Midbrain (tissue), 1 donor: ENCODE measurements at places on chromosomes 2 and 18.
A peak's percentile ranks its signal among the peaks of the same experiment; 100 is the strongest.

DNA sequence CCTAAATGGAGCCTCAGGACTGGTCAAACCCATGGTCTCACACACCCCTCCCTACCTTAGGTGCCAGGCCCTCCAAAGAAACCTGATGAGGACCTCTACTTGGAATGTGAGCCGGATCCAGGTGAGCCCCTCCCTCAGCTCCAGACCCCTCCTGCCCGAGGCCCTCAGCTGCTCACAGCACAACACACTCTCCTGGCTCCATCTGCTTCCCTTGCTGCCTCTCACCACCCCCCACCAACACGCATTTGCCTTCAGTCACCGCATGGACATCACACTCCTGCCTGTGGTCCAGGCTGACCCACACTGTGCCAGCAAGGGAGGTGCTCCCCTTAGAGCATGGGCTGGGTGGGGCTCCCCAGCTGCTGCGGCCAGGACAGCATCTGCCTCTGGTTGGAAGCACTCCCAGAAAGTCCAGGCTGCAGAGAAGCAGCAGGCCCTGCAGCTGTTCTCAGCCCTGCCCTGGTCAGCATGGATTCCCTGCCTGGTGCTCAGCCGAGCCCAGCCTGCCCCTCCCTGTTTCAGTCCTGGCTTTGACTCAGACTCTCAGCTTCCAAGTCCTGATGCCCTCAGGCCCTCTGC is 15.1 kb downstream of the SH2D6 start:
- DNase-seq: peak; percentile 90

- no peak for DNase-seq
Observed at GRCh38 chr2:145000376-145000775, 480.5 kb upstream of the ZEB2 start.

GRCh38 chr2:28348149-28348567 is 44.5 kb upstream of the FOSL2 start:
- DNase-seq: no peak

DNA sequence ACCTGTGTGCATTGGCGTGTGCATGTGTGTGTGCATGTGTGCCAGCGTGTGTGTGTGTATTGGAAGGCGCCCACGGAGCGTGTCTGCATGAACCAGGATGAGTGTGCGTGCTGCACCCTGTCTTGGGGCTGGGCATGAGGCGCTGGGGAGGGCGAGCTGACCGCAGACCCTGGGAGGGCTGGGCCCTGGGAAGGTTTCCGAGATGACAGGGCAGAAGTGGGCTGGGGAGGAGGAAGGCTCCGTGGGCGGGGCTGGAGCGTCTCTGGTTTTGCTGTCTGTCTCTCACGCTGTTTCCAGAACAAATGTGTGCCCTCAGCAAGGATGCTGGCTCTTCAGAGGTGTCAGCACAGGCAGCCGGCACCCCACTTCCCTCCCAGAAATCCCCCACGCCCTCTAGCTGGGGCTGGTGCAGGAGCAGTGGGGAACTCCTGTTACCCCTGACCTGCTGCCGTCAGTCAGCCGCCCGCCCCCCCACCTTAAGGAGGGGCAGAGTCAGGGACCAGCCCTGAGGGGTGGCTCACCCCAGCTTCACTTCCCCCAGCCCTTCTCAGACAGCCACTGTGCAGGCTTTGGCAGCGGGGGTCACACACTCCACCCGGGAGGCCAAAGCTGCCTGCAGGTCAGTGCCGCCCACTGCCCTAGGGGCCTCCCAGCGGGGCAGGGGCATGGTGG is at the start of gene GPR35:
TSS of gene GPR35 (plus strand) at position 531 of the 672 bp plus-strand sequence. CDS start 4,473 bp downstream, outside the sequence.
- DNase-seq: no peak

DNA sequence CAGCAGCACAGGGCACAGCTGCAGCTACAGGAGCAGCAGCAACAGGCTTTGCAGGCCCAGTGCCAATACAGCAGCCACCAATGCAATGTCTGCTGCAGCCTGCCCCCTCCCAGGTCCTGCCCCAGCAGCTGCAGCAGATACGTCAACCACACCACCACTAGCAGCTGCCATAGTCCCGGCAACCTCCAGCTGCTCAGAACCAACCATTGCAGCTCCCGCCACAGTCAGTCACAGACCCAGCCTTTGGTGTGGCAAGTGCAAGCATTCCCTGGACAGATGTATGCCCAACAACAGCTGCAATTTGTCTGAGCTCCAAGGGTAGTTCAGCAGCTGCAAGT is 53.3 kb upstream of the TUBA3E start:
- no peak for DNase-seq

DNA sequence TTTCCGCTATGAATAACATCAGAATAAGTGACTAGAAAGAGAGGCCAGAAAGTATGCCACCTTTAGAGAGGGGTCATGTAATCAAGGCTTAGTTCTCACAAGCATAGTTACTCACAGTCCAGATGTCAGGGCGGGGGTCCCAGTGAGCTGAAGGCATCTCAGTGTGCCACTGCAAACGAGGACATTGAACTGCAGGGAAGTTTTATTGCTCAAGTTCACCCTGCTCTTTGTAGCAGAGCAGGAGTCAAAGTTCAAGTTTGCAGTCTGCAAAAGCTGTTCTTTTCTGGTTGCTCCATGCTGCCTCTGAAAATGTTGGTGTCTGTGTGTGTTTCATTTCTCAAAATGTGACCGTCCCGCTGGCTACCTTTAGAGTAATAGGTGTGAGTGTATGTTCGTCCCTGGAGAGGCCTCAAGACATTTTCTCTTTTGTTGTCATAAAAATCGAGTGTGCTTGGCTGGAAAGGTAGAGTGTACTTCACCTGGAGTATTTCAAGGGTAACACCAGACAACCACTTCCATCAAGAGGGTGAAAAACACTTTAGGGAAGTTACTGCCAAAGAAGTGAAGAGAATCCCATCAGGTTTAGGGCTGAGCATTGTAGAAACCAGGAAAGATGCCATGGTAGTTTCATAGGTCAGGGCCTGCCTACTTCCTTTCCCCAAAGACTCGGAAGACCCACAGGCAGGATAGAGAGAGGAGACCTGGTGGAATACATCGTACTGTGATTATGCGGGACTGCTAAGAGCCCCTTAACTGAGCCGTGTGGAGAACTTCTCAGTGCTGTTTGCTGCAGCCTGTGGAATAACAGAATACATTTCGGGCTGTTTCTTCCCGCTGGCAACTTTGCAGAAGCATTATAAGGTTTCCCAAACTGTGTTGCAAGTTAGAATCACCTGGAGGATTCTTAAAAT is 89.9 kb downstream of the LYPD6 start:
- DNase-seq: no peak

GRCh38 chr18:64103986-64104385 is 44.9 kb downstream of the LINC00305 start:
- DNase-seq: no peak

DNA sequence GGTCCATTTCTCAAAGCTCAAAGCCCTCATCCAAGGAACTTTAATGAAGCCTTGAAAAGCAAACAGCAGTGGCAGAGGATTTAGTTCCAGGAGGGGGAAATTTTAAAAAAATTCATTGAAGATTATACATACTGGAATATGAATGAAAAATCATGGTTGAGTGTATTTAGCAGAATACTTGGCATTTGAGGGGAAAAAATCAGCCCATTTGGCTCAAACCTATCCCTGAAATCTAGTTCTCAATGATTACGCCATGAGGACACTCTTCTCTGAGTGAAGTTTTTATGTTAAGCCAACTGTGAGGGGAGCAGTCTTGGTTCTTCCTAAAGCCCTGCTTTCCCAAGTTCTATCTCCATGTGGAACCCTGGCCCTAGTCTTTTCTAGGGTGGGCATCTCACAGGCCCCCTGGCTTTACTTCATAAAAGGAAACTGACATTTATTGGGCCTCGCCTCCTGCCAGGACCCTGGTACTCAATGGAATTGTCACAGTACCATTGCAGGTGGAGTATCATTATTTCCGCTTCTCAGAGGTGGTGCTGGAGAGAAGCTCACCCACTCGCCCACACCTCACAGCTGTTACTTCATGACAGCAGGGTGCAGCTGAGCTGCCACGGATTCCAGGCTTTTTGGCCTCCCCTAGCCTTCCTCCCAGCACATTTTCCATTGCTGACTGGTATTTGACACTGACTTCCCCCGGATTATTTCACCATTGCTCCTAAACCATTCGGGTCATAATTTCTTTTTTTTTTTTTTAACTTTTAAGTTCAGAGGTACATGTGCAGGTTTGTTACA is 56.8 kb downstream of the NXPH2 start:
- no peak for DNase-seq

- DNase-seq: no peak
Observed at GRCh38 chr2:205800224-205800623, 117.9 kb downstream of the NRP2 start.

DNA sequence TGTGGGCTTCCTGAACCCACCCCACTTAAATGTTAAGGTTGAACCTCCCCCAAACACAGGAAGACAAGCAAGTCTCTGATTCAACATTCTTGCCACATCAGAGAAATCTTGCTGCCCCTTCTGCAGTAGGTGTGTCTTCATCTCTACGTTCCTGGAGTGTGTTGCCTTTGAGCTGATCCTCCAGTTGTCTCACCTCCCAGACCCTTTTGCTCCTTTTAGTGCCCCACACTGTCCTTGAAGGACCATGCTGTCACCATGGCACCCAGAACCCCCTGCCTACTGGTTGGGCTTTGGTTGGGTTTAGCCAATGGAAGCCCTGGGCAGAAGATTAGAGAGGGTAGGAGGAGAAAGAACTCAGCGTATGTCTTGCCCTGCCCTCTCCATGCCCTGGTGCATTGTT is 10.7 kb downstream of the CAB39 start:
- no peak for DNase-seq

DNA sequence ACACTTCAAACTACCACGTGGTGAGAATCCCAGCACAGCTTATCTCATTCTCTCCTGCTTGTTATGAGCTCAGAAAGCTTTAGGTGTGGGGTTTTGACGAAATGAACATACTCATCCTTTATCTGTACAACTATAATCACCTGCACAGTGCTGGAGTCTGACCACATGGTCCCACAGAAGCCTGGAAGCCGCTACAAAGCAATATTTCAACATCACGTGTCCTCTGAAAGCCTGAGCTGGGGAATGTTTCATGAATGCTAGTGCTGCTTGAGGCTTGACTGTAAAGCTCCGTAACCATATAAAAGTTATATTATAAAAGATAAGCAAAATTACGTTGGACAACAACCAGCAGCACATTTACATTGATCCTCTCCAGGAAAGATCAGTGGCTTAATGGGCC is 43.9 kb downstream of the PIEZO2 start:
- no peak for DNase-seq

- no peak for DNase-seq
Observed at GRCh38 chr18:23220355-23220754, 85.1 kb downstream of the CABLES1 start.

- DNase-seq: no peak
Observed at GRCh38 chr2:48175254-48175653, 269.0 kb upstream of the FBXO11 start.

GRCh38 chr2:42185220-42185921 is 16.2 kb downstream of the EML4 start:
- DNase-seq: no peak

GRCh38 chr2:1736997-1737480 is 7.3 kb downstream of the PXDN start:
- no peak for DNase-seq

- no peak for DNase-seq
Observed at GRCh38 chr2:222179592-222179991, 119.2 kb downstream of the PAX3 start.

DNA sequence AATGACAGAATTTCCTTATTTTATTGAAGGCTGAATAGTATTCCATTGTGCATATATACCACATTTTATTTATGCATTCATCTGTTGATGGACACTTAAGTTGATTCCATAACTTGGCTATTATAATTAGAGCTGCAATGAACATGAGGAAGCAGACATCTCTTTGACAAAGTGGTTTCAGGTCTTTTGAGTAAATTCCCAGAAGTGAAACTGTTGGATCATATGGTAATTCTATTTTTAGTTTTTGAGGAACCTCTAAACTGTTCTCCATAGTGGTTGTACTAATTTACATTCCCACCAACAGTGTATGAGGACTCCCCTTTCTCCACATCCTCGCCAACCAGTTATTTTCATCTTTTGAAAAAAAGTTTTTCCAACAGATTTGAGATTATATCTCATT is 77.5 kb downstream of the TMEM200C start:
- no peak for DNase-seq

GRCh38 chr2:127545189-127545588 is 9.7 kb downstream of the MYO7B start:
- DNase-seq: no peak

DNA sequence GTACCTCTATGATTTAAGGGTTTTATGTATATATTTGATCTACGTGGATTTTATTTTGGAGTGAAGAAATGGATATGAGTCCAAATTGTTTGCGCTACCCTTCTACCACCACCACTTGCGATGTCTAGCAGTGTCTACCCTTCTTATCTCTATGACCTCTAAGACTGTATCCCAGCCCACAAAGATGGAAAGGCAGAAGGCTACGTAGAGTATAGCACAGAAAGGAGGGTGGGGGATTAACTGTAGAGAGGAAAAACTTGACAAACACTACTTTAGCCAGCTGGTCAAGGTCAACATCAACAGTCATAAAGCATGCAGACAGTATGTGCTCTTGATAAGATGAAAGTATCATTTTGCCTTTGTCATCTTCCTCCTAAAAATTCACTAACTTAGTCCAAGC is 14.4 kb downstream of the ITSN2 start:
- DNase-seq: no peak

DNA sequence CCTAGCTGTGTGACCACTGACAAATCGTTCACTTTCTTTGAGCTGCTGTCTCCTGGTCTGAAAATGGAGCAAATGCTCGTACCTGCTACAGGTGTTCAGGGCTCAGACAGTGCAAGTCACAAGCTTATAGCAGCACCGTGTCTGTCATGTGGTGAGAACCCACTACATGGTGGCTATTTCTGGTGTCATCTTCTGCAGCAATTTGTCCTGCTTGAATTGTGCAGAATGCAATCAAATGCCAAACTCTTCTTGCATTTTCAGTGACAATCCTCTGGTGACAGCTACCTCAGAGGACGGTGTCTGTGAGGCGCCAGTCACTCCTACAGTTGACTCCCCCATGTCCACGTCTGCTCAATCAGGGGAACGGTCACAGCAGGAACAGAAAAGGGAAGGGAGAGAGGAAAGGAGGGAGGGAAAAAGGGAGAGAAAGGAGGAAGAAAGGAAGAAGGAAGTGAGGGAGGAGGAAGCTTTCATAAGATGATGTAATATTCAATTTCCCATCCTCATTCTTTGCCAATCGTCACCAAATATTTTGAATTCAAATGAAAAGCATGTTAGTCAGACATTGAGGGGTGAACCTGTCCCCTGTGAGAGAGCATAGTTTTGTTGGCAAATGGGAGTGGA is 122.2 kb downstream of the BCL2 start:
- DNase-seq: no peak

DNA sequence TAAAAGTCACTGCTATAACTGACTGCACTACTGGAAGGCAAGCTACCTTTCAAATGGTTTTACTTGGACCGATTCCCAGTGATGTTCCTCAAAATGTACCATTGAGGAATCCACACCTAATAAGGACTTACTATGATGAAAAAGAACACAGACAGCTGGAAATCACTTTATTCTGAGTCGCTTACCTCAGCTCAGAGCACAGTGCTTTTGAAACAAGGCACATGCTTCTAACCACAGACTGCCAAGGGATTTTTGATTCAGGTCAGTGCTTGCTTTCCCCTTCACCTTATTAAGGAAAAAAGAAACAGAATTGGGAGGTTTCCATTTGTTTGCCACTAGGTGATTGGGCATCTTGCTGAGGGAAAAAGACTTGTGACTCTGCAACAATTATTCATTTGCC is 707.5 kb upstream of the FSHR start:
- DNase-seq: peak; percentile 25

GRCh38 chr2:158184001-158184400 is 82.3 kb downstream of the UPP2 start:
- peak; percentile 62 for DNase-seq
